ENCODE measurements at places on chromosomes 6 and 20.

DNA sequence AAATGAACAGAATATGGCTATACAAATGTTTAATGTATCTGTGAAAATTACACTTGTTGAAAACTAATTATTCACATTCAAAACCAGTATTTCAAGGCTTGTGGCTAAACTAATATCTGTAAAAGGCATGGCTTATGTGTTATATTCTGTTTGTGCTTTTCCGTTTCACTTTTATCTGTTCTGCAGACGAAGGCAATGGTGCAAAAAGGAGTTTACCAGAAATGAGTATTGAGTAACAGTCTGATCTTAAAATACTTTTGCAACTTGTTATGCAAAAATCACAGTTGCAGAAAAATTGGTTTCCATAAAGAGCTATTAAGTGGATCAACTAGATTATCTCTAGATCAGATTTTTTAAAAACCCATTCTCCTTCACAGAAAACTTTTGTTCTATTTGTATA, 9.4 kb upstream of the STX11 start:
- no peak for DNase-seq

DNA sequence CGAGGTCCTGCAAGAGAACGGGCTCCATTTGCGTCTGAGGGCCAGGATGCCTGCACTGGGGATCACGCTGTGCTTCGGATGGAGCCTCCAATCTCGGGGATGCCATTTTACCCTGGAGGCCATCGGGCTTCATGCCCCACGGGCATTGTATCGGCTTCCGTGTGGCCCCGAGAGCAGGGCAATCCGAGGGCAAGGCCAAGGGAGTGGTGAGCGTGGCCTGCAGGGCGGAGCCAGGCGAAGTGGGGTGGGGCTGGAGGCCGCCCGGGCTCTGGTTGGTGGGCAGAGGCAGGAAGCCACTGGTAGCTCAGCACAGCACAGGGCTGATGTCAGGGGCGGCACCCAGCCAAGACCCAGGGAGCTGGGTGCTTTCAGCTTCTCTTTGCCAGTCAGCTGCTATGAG, 57.5 kb upstream of the BHLHE23 start:
- DNase-seq, result no peak

GRCh38 chr6:7691021-7691420, 34.9 kb upstream of the BMP6 start:
- DNase-seq, result no peak

- DNase-seq, result no peak
These were observed 57.1 kb upstream of the AFDN start for GRCh38 chr6:167769408-167770190.

Data from activated CD4-positive, alpha-beta T cell treated with anti-CD3 and anti-CD28 coated beads for 24 hours (primary cell).